Suprapubic skin (tissue), 4 donors: ENCODE measurements at places on chromosomes 12 and 14. TPM values are rescaled to one million over a fixed set of nuclear protein-coding genes. Genes with fewer than 3 reads are reported as not detected.

- no peaks in the 10 kb centered on the region for H3K36me3 ChIP-seq
- H3K4me3 ChIP-seq: no peak overlapping the region
- no peaks in the 10 kb centered on the region for H3K27me3 ChIP-seq
- no peaks in the 10 kb centered on the region for H3K4me1 ChIP-seq
Measured at GRCh38 chr14:33629792-33630191, 321.1 kb downstream of the EGLN3 start.

DNA sequence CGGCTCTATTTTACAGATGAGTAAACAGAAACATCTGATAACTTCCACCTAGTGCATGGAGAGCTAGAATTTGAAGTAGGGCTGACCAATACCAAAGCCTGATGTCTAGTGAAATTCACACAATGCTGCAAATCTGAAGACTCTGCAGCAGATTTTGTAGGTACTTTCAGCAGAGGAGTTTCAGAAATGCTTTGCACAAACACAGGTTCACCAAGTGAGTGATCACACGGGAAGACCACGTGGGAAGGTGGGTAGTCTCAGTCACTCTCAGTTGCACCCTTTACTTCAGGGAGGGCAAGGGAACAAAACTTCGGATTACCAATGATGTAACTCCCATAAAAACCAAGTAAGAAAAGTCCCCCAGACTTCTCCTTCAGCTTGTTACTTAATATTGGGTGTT lies 63.3 kb upstream of the DAAM1 start:
- no peaks in the 10 kb centered on the region for H3K4me1 ChIP-seq
- no peaks in the 10 kb centered on the region for H3K36me3 ChIP-seq
- no peaks in the 10 kb centered on the region for H3K27me3 ChIP-seq
- no peak overlapping the region for H3K4me3 ChIP-seq
- DNase-seq: no peak

- no peaks in the 10 kb centered on the region for H3K27me3 ChIP-seq
- peak overlapping the region; percentile 66 for H3K27ac ChIP-seq
- H3K4me1 ChIP-seq: peaks cover 50% of the 10 kb centered on the region
- H3K36me3 ChIP-seq: no peaks in the 10 kb centered on the region
- H3K4me3 ChIP-seq: no peak overlapping the region
Measured at GRCh38 chr12:112111931-112112330, 3.3 kb upstream of the NAA25 start.

- no peak overlapping the region for H3K27ac ChIP-seq
- DNase-seq: no peak
- no peaks in the 10 kb centered on the region for H3K36me3 ChIP-seq
- H3K4me1 ChIP-seq: peaks cover 24% of the 10 kb centered on the region
- H3K27me3 ChIP-seq: no peaks in the 10 kb centered on the region
Measured at GRCh38 chr12:131862994-131863710, 31.3 kb upstream of the ULK1 start.

TPI1 gene
- total RNA-seq: 498 TPM

KRT71 gene
- total RNA-seq: 5.5 TPM

DPF3 gene
- 0.80 TPM for total RNA-seq
